CD4-positive, alpha-beta T cell treated with Interleukin-21 for 1 hour (primary cell): ENCODE measurements at places on chromosomes 16 and 17.

GRCh38 chr17:83025636-83026280 is 53.7 kb upstream of the METRNL start:
- no peak for DNase-seq

- DNase-seq = peak; percentile 46
These were observed 383.0 kb downstream of the MAF start for GRCh38 chr16:79217375-79218011.

GRCh38 chr16:11190588-11191560 is 65.1 kb downstream of the SOCS1 start:
- no peak for DNase-seq

DNA sequence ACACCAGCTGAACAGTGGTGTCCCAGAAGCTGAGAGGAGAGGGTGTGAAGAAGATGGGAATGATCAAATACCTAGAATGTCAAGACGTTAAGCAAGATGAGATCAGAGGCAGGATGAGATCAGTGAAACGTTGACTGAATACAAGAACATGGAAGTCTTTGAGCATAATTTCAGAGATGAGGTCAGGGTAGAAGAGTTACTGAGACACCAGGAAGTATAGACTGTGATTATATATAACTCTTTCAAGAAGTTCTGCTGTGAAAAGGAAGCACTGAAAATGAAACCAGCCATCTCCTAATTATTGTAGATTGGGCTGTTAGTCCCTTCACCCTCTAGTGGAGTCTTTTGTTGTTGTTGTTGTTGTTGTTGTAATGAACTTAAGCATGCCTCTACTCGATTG is 9.1 kb downstream of the SHCBP1 start:
- DNase-seq = peak; percentile 7

- DNase-seq = peak; percentile 18
These were observed 27.1 kb downstream of the USP10 start for GRCh38 chr16:84726669-84727467.

GRCh38 chr17:44113382-44113781 is 10.1 kb downstream of the HDAC5 start:
- no peak for DNase-seq

DNA sequence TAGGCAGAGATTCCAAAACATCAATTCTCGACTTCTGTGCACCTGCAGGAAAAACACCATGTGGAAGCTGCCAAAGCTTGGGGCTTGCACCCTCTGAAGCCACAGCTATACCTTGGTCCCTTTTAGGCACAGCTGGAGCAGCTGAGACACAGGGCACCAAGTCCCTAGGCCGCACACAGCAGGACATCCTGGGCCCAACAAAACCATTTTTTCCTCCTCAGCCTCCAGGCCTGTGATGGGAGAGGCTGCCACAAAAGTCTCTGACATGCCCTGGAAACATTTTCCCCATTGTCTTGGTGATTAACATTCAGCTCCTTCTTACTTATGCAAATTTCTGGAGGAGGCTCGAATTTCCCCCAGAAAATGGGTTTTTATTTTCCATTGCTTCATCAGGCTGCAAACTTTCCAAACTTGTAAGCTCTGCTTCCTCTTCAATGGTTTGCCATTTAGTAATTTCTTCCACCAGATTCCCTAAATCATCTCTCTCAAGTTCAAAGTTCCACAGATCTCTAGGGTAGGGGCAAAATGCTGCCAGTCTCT is 24.3 kb upstream of the COL1A1 start:
- no peak for DNase-seq

DNA sequence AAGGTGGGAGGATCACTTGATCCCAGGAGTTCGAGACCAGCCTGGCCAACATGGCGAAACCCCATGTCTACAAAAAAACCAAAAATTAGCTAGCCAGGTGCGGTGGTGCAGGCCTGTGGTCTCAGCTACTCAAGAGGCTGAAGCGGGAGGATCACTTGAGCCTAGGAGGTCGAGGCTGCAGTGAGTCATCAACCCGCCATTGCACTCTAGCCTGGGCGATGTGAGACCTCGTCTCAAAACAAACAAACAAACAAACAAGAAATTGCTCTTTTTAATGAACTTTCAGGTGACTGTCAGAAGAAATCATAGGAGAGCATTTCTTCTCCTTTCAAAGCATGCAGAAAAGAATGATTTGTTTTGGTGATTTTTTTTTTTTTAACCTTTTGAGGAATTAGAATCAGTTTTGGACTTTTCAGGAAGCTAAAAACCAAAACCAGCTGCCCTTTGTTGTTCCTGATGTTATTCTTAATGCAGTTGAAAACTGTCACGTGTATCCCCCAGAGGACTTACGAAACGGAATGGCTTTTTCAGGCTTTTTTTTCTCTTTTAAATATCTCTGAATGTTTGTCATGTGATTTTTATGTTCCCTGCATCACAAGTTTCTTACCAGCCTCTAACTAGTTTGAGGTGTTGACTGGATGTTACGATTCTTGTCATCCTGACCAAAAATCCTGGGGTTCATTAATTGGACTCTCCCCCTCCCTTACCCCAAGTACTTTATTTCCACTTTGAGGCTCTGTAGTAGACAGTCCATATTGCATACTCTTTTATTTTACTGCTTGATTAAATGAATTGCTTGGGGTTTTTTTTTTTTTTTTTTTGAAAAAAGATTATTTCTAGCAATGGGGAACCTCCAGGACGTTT is 34.1 kb downstream of the SNX29 start:
- no peak for DNase-seq

DNA sequence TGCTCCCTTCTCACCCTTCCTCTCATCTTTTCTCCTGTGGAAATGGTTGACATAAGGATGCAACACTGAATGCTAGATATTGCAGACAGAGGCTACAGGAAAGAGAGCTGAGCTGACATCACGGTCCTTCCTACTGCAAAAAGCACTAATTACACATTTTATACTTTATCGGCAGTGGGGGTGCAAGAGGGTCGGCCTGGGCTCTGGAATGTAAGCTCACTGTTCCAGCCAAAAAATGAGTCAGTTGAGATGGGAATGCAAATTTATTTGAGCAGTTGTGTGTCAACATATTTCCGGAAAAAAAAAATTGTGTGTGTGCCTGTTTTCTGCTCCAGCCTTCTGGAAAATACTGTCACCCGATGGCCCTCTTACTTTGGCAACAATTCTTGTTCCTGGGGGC is 14.1 kb upstream of the MRTFB start:
- no peak for DNase-seq

GRCh38 chr17:39736319-39737165 is 1.2 kb upstream of the GRB7 start:
- DNase-seq = no peak

DNA sequence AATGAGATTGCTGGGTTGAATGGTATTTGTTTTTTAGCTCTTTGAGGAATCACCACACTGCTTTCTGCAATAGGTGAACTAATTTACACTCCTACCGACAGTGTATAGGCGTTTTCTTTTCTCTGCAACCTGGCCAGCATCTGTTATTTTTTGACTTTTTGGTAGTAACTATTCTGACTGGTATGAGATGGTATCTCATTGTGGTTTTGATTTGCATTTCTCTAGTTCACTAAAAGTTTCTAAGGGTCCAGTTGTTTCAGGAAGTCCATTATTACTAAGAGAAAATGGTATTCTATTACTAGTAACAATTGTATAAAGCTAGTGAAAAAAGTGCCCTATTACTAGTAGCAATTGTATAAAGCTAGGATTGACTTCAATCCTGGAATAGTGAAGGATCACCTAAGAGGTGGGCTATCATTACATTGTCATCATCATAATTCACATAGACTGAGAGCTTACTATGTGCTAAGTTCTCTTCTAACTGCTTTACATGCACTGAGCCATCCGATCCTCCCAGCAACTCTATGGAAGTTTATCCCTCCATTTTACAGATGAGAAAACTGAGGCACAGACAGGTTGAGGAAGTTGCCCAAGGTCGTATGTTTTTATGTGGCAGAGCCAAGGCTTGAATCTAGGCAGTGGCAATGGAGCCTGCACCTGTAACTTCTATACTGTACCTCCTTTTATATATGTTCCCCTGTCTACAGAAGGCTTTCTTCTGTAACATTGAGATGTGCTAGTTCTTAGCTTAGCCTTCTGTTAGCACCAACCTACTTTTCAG is 13.4 kb upstream of the SMIM36 start:
- no peak for DNase-seq

DNA sequence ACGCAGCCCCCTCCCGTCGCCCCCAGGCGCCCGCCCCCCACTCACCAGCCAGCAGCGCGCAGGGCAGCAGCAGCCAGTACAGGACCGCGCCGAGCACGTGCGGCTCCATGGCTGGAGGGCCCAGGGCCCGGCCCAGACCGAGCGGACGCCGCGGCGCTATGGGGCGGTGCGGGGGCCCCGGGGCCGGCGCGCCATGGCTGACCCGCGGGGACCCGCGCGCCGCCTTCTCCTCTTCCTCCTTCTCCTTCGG is 239 bp downstream of the PIEZO1 start:
- DNase-seq = no peak

GRCh38 chr17:40474419-40475002 is 26.9 kb downstream of the TNS4 start:
- no peak for DNase-seq

- no peak for DNase-seq
These were observed 2.9 kb upstream of the RHBDF2 start for GRCh38 chr17:76504117-76504516.

GRCh38 chr17:39487946-39488345 is 26.7 kb downstream of the CDK12 start:
- DNase-seq = no peak

DNA sequence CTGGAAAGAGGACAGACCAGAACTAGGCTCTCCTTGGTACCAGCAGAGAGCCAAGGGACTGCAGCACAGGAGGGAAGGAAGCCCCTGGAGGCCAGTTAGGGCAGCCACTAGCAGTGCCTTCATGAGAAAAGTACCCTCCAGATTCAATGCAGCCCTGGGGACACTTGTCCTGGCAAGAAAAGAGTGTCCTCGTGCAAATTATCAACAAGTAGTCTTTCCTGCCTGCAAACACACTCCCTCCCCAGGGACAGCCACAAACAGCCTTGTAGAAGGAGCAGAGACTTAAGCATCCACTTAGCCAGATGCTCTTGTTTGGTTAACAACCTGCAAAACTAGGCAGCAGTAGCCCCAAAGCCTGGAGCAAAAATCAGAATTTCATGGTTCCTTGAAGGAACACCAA is 24.3 kb downstream of the CENPV start:
- no peak for DNase-seq

GRCh38 chr17:2244545-2245525 is 58.8 kb downstream of the SMG6 start:
- peak; percentile 84 for DNase-seq

- peak; percentile 62 for DNase-seq
These were observed 24.2 kb downstream of the PLD6 start for GRCh38 chr17:17181666-17182597.

DNA sequence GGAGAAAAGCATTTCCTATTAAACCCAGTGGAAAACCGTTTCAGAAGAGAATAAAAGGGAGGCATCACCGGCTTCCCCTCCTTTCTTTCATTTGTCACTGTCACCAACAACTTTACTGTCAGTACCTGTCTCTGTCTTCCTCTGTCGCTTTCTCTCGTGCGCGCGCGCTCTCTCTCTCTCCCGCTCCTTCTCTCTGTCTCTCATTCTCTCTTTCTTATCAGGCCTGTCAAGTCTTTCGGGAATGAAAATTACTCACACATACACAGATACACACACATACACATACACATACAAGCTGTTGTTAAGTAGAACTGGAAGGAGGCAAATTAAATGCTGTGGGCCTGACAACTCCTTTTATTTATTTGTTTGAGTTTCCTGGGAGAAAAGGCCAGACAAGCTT is 17.6 kb downstream of the MYOCD start:
- no peak for DNase-seq

GRCh38 chr17:78062596-78062995 is 66.0 kb downstream of the TMC6 start:
- DNase-seq = no peak

GRCh38 chr17:42536372-42537155 is 523 bp downstream of the NAGLU start:
- DNase-seq = peak; percentile 72

DNA sequence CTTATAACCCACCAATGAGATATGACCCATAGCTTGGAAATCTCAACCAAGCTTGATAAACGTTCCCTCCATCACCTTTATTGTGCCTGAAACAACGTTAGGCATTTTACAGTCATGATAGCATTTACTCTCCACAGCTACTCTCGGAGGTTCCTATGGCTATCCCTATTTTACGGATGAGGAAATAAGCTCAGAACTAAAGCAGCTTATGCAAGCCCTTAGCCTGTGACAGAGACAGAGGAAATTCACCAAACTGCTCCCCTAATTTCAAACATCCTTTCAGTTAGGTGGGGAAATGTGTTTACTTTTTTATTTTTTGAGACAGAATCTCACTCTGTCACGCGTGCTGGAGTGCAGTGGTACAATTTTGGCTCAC is 18.7 kb downstream of the DCUN1D3 start:
- DNase-seq = no peak

DNA sequence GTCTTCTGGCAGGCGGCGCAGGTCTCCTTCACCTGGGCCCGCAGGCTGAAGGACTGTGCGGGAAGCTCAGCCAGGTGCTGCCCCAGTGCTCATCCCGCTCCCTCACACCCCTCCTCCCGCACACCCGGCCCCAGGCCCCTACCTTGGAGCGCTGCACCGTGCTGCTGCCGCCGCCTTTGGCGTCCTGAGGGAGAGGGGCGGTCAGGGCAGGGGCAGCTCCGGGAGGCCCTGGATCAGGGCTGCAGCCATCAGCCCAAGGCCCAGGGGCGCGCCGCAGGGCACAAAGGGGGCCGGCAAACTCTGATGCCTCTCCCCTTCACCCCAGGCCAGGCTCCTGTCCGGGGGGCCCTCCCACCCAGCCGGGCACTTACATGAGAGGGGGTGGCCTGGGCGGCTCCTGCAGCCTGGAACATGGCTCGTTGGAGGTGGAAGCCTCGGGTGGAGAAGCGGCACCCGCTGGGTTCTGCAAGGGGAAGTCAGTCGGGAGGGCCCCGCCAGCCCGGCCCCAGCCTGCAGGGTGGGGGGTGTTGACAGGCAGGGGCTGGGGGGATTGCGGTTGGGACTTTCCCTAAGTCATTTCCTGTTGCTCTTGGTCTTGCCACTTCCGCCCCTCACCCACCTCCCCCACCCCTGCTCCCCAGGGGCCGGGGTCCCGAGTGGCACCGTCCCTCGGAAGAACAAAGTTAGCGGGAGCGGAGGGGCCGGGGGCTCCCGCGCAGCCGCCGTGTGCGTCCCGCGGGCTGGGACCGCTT is 863 bp downstream of the LIMD2 start:
- peak; percentile 94 for DNase-seq

DNA sequence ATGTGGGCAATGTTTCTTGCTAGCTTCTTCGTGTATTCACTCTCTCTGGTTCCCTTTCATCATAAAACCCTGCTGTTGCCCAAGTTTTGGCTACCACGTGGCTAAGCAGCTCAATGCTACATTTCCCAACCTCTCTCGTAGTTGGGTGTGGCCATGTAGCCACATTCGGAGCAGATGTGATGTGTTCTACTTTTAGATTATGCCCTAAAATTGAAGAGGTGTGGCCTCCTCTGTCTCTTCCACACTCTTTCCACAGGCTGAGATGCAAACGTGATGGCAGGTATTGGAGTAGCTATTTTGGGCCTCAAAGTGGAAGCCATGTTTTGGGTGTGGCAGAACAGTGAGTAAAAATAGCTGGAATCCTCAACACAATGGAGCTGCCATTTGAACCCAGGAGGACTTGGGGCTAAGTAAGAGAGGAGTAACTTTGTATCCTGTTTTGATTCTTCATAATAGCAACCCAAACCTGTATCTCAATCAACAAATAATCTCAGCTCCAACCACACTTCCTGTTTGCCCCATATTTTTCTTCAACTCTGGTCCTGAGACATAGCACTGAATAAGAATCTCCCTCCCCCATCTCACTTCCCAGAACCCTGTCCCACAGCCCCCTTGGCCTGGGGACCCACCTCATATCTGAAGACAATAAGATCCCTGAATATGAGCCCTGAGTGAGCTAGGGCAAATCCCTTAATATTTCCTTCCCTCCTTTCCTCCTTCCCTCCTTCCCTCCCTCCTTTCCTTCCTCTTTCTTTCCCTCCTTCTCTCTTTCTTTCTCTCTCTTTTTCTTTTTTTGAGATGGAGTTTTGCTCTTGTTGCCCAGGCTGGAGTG is 4.0 kb downstream of the NUPR1 start:
- DNase-seq = peak; percentile 40
